ENCODE measurements at places on chromosomes 12 and 14.

- DNase-seq: no peak
These were observed 120.2 kb upstream of the DNM1L start for GRCh38 chr12:32558903-32559302.

- no peak for DNase-seq
These were observed 6.5 kb downstream of the NFE2 start for GRCh38 chr12:54294152-54294952.

DNA sequence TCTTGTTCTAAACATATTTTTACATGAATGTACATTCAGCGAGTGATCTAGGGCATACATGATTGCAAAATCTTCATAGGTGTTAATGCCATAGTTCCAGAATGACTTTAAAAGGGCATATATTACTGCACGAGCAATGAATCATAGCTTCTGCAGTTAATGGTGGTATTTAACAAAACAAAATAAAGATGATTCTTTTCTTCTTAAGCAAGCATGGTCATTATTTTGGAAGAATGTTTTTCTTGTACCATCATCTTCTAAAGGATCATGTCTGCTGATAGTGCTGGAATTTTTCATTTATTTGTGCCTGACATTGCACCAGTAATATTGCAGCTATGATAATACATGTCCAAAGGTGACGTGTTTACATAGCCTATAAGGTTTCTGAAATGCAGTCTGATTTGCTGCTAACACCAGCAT is 388.6 kb downstream of the CCDC91 start:
- no peak for DNase-seq

DNA sequence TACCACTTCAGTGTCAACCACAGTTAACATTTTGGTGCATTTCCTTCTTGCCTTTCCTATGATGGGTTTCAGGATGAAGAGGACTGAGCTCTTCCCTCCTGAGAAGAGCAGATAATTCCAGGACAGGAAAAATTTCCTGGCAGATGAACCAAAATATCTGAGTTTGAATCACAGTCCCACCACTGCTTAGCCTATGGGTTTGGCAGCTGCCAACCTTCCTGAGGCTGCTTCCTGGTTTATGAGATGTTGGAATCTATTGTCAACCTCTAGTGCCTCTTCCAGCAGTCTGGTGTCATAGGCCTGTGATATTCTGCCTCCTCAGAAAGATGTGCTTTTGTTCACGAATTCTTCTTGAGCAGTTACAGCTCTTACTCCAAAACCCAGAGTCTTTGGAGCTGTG is 197.4 kb upstream of the FRMD6 start:
- no peak for DNase-seq

DNA sequence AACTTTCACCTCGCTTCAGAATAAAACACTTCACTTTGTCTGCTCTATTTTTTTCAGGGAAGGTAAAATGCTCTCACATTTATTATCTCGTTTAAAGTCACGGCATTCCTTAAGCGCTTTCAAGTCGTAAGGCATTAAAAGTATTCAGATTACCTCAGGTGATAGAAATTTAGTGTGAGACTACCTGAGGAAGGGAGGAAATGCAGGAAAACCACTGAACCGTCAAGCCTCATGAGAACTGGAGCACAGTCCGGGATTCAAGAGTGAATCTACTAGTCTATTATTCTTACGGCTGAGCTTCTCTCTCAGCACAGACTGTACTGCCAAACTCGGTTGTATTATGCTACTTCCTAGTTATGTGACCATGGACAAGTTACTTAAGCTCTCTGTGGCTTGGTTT is 8.3 kb upstream of the PPFIBP1 start:
- no peak for DNase-seq

DNA sequence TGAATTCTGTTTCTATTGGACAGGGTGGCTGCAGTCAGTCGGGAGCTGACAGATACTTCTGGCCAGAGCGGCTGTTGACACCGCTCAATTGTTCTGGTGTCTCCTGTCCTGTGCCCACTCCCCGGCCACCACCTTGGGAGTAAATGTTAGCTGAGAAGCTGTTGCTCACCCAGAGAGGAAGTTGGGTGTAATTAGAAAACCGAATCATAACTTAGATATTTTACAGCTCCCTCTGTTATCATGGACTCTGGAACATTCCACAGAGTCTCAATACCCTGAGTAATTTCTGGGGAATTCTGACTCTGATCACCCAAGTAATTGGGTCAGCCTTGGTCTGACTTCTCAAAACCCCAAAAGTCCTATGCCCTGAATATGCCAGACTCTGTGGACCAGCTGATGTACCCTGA is 58.3 kb upstream of the RFLNA start:
- peak; percentile 80 for DNase-seq

GRCh38 chr12:122125452-122126341 is 47.1 kb downstream of the MLXIP start:
- no peak for DNase-seq

DNA sequence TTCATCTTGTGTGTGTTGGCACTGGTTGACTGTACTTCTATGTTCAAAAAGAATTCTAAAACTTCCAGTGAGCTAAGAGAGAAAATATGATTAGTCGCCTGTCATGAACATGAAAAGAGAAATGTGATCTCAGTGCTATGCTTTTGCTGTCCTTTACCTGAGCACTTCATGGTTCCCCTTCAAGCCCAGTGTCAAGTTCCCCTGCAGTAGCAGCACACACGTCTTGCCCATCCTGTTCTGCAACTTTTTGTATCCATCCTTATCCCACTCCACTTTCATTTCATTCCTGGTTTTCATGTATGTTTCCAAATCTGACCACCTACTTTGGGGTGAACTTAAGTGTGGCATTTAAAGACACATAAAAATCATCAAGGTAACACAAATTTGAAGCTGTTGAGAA is 848.0 kb upstream of the USP15 start:
- DNase-seq: no peak

GRCh38 chr14:105525861-105526775 is at the start of gene TMEM121:
TMEM121 (plus strand) TSS chr14:105526583; CDS start chr14:105528835, 2,252 bp downstream.
- no peak for DNase-seq

DNA sequence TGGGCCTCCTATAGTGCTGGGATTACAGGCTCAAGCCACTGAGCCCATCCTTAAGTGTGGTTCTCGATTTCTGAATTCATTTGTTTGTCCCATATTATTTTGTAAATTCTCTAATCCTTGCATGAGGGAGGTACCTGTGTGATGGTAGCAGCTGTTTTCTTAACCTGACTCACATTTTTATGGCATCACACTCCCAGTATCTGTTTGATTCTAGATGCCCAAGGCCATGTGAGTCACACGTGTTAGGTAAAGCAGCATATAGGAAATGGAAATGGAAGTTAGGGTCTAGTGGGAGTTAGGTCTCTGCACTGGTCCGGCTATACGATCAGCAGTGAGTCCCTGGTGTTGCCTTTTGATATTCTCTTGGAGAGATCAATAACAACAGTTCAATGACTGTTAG is 198.1 kb downstream of the ERC1 start:
- DNase-seq: no peak

GRCh38 chr14:104556256-104557021 is 23.1 kb upstream of the C14orf180 start:
- DNase-seq: no peak

GRCh38 chr12:48969833-48970701 is 1.5 kb downstream of the WNT10B start:
- no peak for DNase-seq

DNA sequence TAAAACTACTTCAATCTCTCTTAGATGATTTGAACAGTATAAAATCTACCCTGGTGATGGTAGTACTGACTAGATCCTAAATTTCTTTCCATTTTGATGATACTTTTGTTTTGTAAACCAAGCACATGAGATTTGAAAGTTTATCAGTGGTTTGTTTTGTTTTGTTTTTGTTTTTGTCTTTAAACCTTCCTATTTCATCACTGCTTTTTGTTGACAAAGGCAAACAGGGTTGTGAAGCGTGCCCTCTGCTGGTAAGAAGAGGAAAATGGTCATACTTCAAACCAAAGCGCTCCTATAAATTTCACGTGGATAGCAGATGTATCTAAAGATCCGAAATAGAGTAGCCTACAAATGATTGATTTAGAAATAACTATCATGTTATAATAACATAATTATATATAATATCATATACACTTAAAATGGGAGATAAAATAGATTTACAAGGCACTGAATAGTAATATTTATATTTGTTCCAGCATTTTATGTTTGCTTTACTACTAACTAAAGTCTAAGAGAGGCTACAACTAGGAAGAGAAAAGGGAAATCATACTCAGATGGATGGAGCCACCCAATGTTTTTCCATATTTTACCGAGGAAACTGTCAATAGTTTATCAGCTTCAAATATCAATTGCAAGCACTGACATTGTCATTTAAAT is 254.0 kb upstream of the USP15 start:
- peak; percentile 11 for DNase-seq

DNA sequence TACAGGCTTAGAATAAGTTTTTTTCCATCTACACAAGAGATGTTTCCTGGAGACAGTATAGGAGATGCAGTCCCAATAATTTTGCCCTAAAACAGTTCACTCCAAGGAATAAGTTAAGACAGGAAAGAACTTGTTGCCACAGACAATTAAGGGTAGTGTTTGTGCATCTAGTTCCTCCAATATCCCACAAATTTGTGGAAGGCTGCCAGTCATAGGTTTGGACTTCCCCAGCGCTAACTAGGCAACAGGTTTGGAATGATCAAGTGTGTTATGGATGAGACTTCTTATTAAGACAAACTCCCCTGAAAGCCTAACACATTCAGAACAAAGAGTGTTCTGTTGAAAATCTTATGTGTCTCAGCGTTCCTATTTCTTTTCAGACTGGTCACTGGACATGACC is 611.0 kb downstream of the CCER1 start:
- no peak for DNase-seq

DNA sequence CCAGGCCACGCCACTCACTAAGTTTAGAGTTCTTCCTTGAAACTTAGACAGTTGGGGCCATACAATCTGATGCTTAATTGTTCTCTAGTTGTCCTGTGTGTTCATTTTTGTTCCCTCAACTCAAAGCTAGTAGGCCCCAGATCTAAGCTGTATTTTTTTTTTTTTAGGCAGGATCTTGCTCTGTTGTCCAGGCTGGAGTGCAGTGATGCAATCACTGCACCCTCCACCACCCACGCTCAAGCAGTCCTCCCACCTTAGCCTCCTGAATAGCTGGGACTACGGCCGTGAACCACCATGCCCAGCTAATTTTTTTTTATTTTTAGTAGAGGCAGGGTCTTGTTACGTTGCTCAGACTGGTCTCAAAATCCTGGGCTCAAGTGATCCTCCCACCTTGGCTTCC is 7.5 kb downstream of the TNFRSF1A start:
- DNase-seq: no peak

DNA sequence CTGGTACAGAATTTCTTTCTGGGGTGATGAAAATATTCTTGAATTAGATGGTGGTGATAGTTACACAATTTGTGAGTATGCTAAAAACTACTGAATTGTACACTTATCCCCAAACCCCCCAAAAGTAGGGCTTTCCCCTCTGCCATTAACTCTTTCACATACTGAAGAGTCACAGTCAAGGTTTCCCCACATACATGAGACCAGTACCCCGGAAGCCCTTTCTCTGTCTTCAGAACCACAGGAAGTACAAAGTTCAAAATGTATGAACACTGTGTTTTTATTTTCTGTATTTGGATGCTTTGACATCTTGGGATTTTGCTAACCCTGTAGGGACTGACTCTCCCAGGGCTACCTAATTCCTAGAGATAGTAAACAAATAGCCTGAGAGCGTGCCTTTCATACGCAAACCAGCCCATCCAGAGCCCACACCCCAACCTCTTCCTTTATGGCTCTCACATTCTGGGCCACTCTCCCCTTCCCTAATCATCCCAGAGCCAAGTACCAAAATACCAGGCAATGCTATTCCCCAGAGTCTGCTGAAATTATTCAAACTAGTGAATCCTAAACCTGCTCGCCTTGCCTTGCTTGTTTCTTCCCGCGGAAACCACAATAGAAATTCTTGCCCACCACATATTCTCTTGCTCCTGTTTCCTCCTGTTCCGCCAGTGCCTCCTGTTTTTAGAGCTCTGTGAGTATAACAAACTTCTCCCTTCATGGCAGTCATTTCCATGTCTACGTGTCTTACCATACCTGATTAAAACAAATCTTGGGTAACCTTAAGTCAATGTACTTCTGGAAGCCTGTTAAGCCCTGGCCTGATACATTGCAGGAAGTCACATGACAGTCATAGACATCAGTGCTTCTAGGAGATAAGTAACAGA is 524.8 kb downstream of the FUT8 start:
- DNase-seq: no peak

DNA sequence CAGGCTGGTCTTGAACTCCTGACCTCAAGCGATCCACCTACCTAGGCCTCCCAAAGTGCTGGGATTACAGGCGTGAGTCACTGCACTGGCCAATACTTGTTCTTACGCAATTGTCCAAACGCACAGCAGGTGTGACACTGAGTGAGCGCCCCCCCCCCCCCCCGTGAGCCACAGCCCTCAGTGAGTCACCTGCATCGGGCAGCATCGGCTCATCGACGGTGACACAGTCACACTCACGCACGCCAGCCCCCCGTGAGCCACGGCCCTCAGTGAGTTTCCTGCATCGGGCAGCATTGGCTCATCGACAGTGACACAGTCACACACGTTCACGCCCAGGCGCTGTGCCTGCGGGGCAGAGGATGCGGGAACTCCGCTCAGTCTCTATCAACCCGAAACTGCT is 42.5 kb downstream of the GALNT9 start:
- no peak for DNase-seq

DNA sequence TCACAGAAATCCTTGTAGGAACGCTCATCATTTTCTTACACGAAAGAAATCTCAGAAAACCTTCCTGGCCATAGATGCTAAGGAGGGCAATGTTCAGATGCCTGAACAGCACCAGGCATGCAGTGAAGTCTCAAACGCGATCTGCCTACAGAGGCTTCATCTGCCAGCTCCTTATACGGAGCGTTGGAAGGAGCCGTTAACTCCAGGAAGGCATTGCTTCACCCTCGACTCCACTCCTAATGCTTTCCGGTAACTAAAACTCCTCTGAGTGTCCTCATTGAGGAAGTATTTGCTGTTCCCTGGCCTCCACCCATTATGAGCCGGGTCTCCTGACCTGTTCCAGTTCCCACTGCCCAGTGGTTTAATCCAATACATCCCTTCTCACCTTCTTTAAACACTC is 502.7 kb downstream of the BCL11B start:
- no peak for DNase-seq

GRCh38 chr14:30521899-30522736 is 36.8 kb upstream of the G2E3 start:
- DNase-seq: no peak

DNA sequence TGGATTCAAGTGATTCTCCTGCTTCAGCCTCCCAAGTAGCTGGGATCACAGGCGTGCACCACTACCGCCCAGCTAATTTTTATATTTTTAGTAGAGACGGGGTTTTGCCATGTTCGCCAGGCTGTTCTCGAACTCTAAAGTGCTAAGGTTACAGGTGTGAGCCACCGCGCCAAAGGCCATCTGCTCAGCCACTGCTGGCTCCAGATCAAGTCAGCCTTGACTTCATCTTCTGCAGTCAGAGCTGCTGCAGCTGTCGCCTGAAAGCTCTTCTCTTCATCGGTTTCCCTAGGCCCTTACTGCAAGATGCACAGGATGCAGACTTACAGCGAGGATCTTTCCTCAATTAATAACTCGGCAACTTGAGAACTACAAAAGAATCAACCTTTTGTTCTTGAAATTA is 66.8 kb downstream of the CLIP1 start:
- no peak for DNase-seq
